ENCODE measurements at places on chromosomes 7 and 10.

- no peak for DNase-seq
Measured at GRCh38 chr7:41967156-41967555, 264.3 kb upstream of the INHBA start.

DNA sequence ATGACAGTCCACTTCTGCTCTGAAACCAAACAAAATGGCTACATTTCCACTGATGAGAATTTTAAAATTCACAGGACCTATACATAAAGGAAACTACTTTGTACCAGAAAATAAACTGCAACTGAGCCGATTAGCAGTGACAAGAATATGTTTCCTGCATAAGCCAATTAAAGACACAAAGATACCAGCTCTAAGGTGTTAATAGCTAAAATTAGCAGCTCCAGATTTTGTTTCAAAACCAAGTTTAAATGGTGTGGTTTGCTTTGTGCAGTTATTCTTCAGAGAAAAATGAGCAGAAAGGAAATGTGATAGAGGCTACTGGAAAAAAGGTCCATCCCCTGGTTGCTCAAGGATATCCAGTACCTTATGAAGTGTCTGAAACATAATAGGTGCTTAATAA is 123.2 kb downstream of the ANK3 start:
- DNase-seq, result no peak

DNA sequence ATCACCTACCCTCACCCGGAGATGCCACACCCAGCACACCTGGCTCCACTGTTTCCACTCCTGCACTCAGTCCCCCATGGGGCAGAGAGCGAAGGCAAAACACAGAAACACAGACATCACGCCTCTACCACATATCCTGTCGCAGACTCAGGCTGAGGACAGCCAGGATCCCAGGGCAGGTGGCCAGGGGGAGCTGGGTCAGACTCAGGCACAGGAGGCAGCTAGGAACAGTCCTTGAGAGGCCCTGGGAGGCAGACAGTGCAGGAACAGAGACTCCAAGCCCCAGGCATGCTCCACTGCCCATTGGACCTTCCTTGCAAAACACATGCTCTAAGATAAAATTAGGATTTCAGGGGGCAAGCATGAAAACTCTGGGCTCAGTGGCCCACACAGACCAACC is 154.4 kb upstream of the C7orf33 start:
- DNase-seq, result no peak

GRCh38 chr7:11833431-11833830 is 1.4 kb upstream of the THSD7A start:
- DNase-seq, result no peak

DNA sequence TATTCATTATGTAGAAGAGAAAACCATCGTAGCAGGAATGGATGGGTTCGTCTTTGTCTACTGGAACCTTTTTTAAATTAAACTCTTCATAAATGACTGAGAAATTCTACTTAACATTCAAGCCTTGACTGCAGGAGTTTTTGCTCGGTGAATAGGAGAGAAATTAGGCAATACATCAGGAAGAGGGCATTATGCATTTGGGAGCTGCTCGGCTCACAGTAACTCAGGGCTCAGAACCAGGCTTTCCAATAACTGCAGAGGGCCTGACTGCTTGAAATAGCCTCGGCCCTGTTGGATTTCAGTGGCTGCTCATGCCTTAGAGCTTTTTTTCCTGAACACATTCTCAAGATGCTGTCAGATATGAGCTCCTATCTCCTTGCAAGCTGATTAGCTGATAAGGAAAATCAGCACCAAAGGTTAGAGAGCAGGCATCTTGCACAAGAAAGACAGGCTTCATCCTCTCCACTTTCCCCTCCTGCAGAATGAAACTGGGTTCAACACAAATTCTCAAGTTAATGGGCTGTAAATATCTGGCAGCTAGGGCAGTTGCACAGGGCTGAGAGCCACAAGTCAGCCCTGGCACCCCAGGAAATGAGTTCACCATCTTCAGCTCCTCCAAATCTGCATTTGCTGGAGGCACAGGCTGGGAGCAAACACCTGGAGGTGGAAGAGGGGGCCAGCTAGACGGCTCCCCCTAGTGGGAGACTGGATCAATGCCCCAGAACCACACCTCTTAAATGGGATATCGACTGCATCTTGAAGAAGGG is 24.3 kb downstream of the TECTB start:
- no peak for DNase-seq
